ENCODE measurements at places on chromosomes 11 and 22. TPM values are rescaled to one million over a fixed set of nuclear protein-coding genes. Genes with fewer than 3 reads are reported as not detected.

PDGFD gene
- 4.8 TPM for total RNA-seq

FAM181B gene
- total RNA-seq, result not detected

MICAL2 gene
- total RNA-seq, result 164 TPM

NECTIN1 gene
- 4.8 TPM for total RNA-seq

HOATZ gene
- total RNA-seq, result not detected

OR5P2 gene
- under 0.01 TPM for total RNA-seq

GPHA2 gene
- not detected for total RNA-seq

CRYBB1 gene
- not detected for total RNA-seq

OVCH2 gene
- 0.64 TPM for total RNA-seq

ABCC8 gene
- total RNA-seq, result not detected

FAM227A gene
- 1.9 TPM for total RNA-seq

MS4A14 gene
- not detected for total RNA-seq

KCNC1 gene
- not detected for total RNA-seq

TTC28 gene
- 27.4 TPM for total RNA-seq

TMPRSS13 gene
- total RNA-seq, result not detected

GRM5 gene
- under 0.01 TPM for total RNA-seq

Measured in fibroblast of villous mesenchyme (primary cell).